Fibroblast of skin of abdomen (primary cell): ENCODE measurements at places on chromosomes 1 and 21.

- DNase-seq: peak; percentile 19
Observed at GRCh38 chr1:152768847-152769533, 6.0 kb upstream of the LCE1F start.

DNA sequence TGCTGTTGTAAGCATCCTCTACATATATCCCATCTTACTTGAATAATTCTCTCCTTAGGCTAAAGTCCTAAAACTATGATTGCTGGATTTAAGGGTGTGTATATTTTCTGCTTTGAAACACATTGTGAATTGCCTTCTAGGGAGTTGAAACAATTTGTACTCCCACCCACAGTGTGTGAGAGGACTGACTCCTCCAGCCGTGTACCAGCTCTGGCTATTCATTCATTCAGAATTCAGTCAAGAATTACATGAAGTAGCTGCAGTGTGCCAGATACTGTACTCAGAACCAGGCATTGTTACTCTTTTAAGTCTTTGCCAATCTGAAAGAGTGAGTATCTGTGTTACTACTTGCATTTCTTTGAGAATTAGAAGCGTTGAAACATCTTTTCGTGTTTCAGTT lies 135.0 kb downstream of the DHRS3 start:
- DNase-seq: no peak

- DNase-seq: no peak
Observed at GRCh38 chr1:212595229-212595628, 13.3 kb upstream of the ATF3 start.

DNA sequence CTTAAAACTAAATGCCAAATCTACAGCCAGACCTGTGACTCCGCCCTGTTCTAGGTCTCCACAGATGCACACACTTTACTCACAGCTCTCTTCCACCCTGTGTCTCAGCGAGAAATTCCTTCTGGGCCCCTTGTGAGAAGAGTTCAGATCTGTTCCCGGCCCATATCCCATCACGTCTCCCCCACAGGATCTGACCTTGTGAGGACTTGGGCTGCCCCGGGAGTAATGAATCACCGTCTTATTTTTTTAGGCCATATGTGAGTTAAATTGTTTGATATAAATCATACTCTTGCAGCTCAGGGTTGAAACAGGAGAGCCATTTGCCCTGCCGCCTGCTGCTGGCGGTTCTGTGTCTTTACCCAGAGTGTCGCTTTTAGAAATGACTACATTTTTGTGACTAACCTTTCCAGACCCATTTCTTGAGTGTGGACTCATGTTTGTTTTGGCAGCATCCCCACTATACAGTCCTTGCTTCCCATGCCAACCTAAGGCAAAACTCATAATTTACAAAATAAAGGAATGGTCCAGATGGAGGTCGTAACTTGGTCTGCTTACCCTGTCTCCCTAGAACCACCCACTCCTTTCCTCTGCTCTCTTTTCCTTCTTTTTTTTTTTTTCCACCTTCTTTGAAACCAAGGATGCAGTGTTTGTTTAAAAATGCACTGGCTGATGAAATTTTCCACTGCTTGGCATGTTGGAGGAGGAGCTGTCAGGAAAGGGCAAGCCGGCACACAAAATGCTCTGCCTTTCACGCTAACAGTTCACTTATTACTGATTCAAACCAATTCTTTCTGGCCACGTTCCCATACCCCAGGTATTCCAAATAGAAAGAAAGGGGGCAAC lies 98.0 kb upstream of the C1orf105 start:
- peak; percentile 99 for DNase-seq

- DNase-seq: no peak
Observed at GRCh38 chr1:30148676-30149075, 574.7 kb downstream of the MATN1 start.

DNA sequence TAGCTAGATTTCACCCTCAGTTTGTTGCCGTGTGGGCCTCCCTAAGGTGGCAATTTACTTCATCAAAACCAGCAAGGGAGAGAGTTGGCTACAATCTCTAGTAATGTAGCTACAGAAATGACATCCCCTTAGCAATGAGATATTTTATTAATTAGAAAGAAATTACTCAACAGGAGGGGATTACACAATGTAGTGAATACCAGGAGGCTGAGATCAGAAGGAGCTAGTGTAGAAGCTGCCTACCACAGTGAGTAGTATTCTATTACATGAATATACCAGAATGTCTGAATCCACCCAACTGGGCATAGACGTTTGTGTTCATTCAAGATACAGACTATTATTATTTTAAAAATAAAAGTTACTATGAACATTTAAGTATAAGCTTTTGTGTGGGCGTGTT lies 868.2 kb upstream of the CXADR start:
- DNase-seq: peak; percentile 60

GRCh38 chr1:6171548-6172124 lies 8.5 kb downstream of the CHD5 start:
- DNase-seq: no peak

GRCh38 chr1:159999204-159999603 lies 32.6 kb downstream of the PIGM start:
- DNase-seq: no peak

GRCh38 chr1:167676916-167677848 lies 44.6 kb upstream of the MPZL1 start:
- DNase-seq: no peak

- no peak for DNase-seq
Observed at GRCh38 chr1:244314921-244315559, 136.7 kb downstream of the ADSS2 start.

DNA sequence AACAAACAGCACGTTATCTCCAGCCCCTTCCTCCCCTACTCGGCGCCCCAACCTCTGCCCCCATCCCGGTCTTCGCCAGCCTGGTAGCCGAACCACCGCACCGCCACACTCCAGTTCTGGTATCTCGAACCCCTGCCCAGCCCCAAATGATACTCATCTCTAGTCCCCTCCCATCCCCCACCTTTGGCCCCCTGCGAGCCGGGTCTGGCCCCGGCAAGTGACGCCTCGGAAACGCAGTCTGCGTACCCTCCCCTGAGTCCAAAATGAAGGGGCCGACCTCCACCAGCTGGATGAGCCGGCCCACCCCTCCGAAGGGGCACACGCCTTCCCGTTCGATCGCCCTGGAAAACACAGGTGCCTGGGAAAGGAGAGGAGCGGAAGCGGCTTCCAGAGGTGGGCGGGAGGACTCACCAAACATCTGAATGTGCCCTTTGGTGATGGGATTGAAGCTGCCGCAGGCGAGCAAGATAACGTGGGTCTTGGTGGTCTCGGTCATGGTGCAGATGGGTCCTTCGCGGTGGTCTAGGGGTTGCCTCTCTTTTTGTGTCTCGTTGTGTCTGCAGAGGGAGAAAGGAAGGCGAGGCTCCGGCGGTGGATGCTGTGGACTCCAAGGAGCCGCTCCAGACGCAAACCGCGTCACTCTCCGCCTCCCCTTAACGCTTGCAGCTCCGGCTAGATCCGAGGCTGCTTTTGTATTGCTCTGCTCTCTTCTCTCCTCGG lies at the start of gene NMNAT2:
TSS of gene NMNAT2 (minus strand) at position 609 of the 720 bp plus-strand sequence. CDS start at position 496, 113 bp downstream.
- DNase-seq: peak; percentile 5

- DNase-seq: no peak
Observed at GRCh38 chr1:239537795-239538194, 151.4 kb downstream of the CHRM3 start.

DNA sequence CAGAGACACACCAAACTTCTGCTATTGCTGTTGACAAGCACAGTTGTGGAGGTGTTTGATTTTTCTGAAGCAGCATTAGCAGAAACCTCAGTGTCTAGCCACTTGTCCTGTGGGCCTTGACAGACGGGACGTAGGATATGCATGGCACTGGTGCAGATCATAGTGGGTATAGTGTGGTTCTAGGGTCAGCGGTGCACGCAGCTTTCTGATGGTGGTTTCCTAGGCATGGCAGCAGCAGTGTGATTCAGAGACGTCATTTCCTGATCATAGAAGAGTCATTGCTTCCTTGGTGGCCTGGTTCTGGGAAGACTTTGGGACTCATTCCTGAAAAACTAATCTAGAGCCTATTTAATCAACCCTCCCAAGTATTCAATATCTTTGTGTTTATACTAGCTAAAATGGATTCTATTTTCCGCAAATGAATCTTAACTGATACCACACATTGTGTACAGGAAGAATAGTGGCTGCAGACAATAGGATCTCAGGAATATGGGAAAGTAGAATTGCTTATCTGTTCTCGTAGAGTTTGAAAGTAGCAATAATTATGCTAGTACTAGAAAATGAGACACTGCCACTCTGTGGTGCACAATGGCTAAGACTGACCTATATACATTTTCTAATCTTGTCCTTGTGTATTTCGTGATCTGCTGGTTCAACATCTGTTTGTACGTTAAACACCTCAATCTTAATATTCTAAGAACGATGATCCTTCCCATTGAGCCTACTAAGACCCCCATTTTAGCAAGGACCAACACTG lies 2.8 kb upstream of the USP1 start:
- DNase-seq: peak; percentile 10
